DMS79 (cell line): ENCODE measurements at places on chromosomes 12 and 14.

DNA sequence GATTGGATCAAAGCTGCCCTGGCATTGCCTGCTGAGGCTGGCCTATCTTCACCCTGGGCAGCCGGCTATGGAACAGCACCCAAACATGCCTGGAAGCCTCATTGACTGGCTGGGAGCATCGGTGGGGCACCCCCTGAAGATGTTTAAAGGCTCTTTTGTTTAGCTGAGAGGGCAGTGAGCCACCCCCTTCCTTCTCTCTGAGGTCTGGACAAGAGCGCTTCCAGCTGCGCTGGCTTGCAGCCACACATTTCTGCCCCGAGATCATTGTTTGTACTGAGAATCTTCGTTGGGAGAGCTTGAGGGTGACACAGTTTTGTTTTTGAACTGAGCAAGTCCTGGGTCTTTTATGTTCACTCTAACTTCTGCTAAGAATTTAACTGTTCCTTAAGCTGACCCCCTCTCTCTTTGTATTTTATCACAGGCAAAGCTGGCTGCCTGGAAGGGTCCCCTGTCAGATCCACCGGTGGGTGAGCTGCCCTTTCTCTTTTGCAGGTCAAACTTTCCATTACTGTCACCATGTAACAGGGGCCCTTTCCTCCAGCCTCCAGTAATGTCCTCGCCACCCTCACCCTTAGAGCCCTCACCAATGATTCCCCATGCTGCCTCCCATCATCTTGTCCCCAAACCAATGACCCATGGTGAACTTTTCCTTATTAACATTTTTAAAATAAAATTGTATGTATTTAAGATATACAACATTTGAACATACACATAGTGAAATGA is 212.2 kb downstream of the KIF26A start:
- peak; percentile 80 for DNase-seq

DNA sequence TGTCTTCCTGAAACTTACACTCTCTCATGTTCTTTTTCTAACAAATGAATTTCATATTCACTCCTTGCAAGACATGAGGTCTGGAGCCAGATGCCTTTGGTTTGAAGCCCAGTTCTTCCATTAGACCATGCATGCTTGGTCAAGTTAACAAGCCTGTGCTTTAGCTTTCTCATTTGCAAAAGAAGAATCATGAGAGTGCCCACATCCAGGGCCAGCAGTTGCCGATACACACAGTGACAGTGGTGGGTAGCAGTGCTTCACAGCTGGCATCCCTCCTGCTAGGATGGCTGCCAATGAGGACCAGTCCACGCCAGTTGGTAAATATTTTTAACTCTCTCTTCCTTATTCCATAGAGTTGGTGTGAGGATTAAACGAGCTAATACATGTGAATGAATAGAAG is 163.1 kb downstream of the PHLDA1 start:
- DNase-seq, result no peak

DNA sequence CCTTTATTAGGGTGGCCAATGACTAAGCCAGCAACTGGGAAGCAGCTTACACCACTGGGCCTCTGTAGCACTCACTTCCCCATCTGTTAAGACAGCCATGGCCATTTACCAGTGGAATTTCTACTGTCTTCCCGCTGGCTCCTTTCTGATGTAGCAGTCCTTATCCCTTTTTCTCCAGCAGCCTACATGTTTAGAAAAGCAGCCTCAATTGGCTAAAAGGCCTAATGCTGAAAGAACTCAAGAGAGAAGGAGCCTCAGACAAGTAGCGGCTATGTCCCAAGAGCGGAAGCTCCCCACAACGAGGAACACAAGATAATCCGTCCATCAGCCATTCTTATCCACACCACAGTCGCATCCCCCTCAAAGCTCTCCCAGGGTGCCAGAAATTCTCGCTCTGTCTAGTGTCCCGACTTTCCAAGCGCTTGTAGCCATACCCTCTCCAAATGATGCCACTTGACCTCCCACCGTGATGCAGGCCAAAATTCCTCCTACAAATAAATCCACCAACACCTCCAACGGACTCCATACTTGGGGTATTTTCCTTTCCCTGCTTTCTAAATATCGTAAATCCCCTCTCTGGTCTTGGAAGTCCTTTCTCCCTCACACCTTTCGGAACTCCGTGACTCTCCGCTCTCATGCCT is 624 bp downstream of the M6PR start:
- no peak for DNase-seq

GRCh38 chr12:119803381-119803791 is 73.7 kb downstream of the CIT start:
- no peak for DNase-seq

GRCh38 chr12:15131431-15131830 is 89.8 kb downstream of the RERG start:
- DNase-seq, result no peak

GRCh38 chr14:99430491-99430890 is 50.2 kb downstream of the SETD3 start:
- DNase-seq, result no peak
